ENCODE measurements at places on chromosomes 2 and 18. TPM values are rescaled to one million over a fixed set of nuclear protein-coding genes. Genes with fewer than 3 reads are reported as not detected.

The PROKR1 gene
- total RNA-seq, result 0.10 TPM

DNA sequence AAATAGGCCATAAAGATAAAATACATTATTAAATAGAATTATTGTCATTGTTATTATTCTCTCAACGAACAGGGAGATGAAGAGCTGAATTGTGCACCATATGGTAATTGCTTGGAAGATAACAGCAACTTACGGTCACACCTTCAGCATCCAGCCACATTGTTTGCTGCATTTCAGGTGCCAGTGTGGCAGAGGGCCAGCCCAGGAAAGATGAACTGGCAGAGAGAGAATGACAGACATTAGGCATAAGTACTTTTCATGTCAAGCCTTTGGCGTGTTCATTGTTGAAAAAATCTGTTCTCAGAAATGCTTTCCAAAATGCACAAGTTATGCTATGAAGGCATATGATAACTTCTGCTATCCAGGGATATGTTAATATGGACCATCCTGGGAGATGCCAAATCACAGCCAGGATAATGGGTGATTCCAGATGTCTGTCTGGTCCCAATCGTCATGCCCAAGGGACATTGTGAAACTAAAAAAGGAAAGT is 748.6 kb upstream of the PIK3C3 start:
- no peak for DNase-seq

GRCh38 chr2:174800436-174801205 is 36.3 kb upstream of the CHRNA1 start:
- no peak for DNase-seq

DNA sequence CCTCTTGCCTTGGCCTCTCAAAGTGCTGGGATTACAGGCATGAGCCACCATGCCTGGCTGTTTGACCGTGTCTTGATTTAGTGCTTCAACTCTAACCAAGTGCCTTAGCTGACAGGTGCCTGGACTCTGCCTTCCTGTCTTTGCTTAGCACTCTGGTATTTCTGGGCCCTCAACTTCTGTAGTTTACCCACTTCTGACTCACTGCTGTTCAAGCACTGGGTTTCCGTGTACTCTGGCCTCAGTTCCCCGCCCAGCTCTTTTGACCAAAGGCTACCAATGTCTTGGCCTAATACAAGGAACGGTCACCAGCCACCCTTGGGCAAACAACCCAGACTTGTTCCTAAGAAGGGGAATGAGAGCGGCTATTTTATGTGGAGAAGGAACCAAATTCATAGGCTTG is 35.7 kb upstream of the CABLES1 start:
- DNase-seq, result no peak

The TAF4B gene
- 5.1 TPM for total RNA-seq

GRCh38 chr18:37547196-37547827 is 18.3 kb downstream of the CELF4 start:
- DNase-seq, result no peak

The MPP4 gene
- total RNA-seq, result 0.46 TPM

The FEV gene
- total RNA-seq, result 51.1 TPM

The GDF7 gene
- 24.3 TPM for total RNA-seq

DNA sequence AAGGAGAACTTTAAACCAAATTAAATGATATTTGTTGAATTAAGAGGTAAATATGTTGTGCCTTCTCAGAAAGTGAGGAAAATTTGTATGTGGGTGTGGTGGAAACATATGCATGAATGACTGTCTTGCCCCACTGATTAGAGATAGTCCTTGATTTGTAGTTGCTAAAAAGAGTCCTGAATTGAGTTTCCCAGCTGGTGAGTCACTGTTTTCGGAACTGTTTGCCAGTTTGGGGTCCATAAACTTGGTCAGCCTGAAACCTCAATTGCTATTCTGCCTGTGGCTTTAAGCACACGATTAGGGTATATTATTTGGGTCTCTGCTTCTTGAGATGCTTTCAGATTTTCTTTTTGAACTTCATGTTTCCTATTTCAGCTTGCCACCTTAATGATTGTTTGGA is 53.3 kb downstream of the PIKFYVE start:
- no peak for DNase-seq

GRCh38 chr2:170098626-170099312 is 79.2 kb upstream of the MYO3B start:
- DNase-seq, result no peak

GRCh38 chr2:166448106-166448505 is 45.9 kb downstream of the SCN7A start:
- no peak for DNase-seq

The PSMA8 gene
- not detected for total RNA-seq

DNA sequence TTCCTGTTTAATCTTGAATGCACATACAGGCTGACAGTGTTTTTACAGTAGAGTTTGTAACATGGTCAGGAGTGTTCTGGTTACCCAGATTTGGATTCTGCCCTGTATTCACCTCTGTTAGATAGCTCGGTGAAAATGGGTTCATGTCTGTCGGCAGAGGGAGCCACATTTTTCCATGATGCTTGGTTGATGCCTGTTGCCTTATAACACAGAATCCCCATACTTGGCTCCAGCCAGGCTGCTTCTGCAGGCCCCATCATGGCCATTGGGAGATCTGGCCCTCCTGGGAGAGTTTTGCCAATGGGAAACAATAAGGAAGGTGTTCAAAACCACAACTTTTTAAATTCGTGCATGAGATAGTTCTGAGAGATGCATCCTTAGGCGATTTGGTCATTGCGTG is 78.1 kb downstream of the WDSUB1 start:
- no peak for DNase-seq

DNA sequence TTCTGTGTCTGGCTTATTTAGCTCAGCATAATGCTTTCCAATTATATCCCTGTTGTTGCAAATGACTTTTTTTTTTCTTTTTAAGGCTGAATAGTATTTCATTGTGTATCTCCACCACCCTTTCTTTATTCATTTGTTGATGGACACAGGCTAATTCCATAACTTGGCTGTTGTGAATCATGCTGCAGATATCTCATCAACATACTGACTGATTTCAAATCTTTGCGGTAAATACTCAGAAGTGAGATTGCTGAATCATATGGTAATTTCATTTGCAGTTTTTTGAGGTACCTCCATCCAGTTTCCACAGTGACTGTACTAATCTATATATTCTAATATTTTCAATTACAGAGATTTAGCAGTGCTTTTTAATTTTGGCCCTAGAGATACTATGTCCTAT is 266.2 kb downstream of the TMX3 start:
- no peak for DNase-seq

The MOCOS gene
- total RNA-seq, result 3.2 TPM

GRCh38 chr18:21134895-21135294 is 23.3 kb upstream of the ROCK1 start:
- no peak for DNase-seq

DNA sequence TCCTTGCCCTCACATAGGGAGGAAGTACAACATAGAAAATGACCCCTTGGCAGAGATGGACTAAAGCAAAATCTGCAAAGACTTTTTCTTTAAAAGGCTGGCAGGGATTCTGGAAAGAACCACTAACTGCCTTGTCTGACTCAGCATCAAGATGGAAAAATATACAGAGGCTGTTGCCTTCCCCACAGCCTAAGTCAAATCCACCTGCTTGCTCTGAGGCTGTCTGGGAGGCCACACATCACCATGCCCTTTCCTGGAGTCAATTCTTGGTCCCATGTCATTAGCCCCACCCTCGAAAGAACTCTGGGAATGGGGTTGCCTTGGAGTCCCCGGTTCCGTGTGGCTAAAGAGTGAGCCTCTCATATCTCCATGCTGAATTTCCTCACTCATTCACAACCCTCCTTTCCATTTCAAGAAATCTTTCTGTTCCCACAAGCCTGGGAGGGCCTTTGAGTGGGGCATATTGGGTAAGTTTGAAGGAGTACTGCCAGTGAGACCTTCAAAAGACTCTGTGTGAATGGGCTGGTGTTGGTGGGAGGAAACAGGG is 39.4 kb downstream of the BMP10 start:
- DNase-seq, result no peak

- DNase-seq, result peak; percentile 65
Observed at GRCh38 chr2:20231598-20232026, 6.7 kb upstream of the SDC1 start.

DNA sequence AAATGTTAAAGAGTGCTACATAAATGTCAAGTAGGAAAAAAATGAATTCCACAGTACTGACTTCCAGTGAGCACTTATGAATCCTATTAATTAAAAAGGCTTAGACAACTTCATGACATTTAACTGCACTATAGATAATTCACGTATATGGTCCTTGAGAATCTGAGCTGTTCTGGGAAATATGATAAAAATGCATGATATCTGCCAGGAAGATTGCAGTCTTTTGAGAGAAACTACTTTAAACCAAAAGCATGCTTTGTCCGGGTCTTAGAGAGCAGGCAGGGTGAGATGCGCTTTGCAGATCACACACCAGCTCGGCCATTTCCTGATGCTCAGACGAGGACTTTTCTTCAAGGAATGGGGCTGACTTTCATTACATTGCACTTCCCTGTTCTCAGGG is 42.6 kb downstream of the CMPK2 start:
- no peak for DNase-seq

The TEX44 gene
- not detected for total RNA-seq

The FOXD4L1 gene
- not detected for total RNA-seq

GRCh38 chr2:233853883-233854240 is 473 bp downstream of the HJURP start:
- DNase-seq, result no peak

DNA sequence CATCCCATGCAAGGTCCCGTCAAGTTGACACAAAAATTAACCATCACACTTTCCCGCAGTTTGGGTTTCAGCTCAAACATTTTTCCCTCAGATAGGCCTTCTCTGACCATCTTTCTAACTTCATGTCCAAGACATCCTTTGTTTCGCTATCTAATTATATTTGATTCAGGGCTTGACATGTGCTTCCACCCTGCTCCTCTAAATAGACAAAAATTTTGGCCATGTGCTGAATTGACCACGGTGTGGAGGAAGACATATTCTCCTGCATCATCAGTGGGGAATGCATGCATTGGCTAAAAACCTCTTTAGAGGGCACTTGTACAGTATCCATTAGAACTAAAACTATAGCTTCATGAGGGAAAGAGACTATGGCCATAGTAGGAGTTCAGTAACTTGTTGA is 81.2 kb downstream of the PLCL1 start:
- no peak for DNase-seq

GRCh38 chr2:135175177-135175576 is 123.1 kb downstream of the RAB3GAP1 start:
- no peak for DNase-seq

- no peak for DNase-seq
Observed at GRCh38 chr2:233718552-233718951, at the start of gene UGT1A4. TSS of gene UGT1A4 (plus strand) at chr2:233718736. CDS start at chr2:233718821, 85 bp downstream.

The UGP2 gene
- 76.6 TPM for total RNA-seq

The COBLL1 gene
- total RNA-seq, result 32.1 TPM

GRCh38 chr2:237721458-237721857 is 77.1 kb upstream of the RBM44 start:
- no peak for DNase-seq

The ALK gene
- total RNA-seq, result 7.7 TPM

DNA sequence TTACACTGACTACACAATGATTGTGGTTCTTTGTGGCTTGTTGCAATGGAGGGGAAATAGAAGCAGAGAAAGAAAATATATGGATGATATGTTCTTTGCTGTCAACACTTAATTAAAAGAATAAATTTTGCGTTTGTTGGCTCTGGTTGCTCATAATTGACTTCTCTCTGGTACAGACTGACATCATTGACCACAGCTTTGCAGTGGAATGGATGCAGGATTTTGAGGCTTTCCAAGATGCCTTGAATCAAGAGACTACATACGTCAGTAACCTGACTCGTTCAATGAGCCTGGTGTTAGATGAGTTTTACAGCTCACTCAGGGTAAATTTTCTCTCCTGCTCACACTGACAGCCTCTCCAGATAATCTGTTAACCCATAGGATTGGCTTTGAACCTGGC is 9.9 kb downstream of the GPN1 start:
- no peak for DNase-seq

The CRACDL gene
- 6.2 TPM for total RNA-seq

The C18orf54 gene
- 18.4 TPM for total RNA-seq

The ADCYAP1 gene
- 1.2 TPM for total RNA-seq

The C1QL2 gene
- total RNA-seq, result 1.8 TPM

- DNase-seq, result no peak
Observed at GRCh38 chr2:214649440-214650205, 159.9 kb downstream of the BARD1 start.

DNA sequence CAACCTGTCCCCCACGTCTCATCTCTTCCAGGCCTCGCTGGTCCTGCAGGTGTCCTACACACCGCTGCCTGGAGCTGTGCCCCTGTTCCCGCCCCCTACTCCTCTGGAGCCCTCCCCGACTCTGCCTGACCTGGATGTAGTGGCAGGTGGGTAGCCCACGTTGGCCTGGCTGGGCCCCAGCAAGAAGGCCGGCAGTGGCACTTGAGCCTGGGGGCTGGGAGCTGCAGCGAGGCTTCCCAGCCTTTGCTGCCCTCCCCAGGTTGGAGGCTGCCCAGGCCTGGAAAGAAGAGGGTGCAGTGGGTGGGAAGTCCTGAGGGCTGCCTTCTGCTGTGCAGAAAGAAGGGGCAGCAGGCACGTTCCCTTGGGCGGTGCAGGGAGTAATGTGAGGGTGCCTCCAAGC is 58.4 kb downstream of the DYSF start:
- DNase-seq, result no peak

The SULT1C3 gene
- not detected for total RNA-seq

- DNase-seq, result no peak
Observed at GRCh38 chr2:105732955-105733607, 11.6 kb upstream of the NCK2 start.

DNA sequence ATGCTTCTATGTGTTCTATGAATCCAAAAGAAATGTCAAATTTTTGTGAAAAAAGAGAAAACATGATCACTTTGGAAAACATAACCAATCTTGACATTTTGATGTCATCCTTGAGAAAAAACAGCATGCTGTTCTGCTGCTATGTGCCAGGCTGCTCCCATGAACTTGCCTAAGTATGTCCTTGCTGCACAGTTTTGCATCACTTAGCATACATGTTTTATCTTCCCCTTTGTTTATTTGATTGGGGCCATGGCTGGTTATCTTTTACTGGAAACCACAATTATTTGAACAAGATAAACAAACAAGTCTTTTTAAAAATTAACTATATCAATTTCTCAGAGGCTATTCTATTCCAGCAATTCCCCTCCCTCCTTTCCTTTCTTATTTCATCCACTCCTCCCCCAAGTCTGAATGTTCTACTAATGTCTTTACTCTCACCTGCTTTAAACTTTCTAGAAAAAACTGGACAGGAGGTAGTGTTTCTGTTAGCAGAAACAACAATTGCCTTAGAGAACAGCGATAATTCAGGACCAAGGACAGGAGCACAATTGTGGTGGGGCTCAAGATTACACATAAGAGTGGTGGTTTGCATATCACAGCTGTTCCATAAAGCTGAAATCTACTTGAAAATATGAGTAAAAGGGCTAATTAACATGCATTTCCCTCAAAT is 6.7 kb downstream of the AOX1 start:
- DNase-seq, result no peak
